ENCODE measurements at places on chromosomes 16 and 17.
A peak's percentile ranks its signal among the peaks of the same experiment; 100 is the strongest.

GRCh38 chr17:72381597-72382397 lies 261.0 kb downstream of the SOX9 start:
- DNase-seq = no peak

DNA sequence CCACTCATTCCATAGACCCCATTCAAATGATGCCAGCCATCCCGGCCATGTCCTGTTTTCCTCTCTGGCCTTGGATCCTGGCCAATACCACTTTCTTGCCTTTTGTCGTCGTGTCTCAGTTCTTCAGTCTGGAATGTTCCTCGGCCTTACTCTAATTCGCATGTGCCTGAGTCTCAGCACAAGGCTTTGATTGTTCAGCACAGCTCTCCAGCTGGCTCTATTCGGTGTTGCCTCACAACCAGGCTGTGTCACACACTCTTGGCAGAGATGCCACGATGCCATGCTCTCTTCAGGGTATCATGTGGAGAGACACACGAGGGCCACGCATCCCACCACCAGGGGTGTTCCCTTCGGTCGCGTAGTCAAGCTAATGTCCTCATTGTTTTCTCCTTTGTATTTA lies 1.8 kb upstream of the VPS4A start:
- DNase-seq = no peak

DNA sequence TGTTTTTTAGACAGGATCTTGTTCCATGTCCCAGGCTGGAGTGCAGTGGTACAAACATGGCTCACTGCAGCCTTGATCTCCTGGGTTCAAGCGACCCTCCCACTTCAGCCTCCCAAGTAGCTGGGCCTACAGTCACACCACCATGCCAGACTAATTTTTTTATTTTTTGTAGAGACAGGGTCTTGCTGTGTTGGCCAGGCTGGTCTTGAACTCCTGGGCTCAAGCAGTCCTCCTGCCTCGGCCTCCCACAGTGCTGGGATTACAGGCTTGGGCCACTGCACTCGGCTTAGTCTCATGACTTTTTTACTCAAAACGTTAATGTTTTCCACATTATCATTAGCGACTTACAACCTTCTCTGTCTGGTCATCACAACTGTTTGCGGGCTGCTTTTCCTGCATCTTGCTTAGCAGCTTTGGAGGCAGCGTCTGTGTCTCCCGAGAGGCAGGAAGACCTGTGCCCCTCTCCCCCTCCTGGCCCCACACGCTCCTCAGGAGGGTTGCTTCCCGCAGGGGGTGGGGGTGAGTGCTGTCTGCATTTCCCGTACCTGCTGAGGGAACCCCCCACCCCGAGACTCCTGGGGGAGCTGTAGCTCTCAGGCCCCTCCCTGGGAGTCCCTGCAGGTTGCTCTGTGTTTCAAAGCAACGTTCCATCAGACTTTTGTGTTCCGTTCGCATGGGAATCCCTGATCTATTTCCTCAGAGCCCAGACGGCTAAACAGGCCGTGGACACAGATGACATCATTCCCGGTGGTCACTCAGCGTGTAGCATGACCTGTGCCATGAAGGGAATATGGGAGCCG lies 52.6 kb downstream of the PGS1 start:
- DNase-seq = peak; percentile 79

DNA sequence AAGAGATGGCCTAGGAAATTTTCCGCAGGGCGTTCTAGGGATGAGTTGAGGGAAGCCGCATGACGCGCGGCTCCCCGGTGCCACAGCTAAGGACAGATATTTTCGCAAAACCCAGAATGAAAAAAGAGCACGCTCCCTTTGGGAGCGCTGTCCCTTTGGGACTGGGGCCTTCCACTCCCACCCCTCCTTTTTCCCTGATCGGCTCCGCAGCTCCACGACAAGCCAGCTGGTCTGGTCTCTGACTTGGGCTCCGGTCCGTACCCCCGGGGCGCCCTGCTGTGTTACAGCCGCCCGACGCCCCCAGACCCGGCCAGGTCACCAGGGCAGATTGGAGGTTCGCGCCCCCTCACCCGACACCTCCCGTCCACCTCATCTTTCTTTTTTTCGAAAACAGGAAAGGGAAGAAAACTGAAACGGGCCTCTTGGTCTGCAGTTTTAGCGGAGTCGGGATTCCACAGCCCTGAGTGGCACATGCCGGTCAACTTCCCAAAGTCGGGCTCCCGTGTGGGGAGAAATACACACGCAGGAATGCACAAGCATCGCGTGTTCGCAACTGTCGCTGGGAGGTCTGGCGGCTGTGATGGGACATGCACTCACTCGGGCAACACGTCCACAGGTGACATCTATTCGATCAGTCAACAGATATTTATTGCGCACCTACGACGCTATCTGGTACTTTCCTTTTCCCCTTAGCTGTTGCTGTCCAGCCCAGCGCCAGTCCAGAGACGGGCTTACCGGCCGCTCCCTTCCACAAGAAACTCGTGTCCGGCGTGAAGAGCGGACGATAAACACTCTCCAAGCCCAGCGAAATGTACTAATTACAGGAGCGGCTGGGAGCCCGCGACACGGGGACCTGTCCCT lies 3.9 kb upstream of the SOX9 start:
- DNase-seq = peak; percentile 48

- no peak for DNase-seq
Observed at GRCh38 chr17:82633343-82633742, 14.9 kb downstream of the WDR45B start.

DNA sequence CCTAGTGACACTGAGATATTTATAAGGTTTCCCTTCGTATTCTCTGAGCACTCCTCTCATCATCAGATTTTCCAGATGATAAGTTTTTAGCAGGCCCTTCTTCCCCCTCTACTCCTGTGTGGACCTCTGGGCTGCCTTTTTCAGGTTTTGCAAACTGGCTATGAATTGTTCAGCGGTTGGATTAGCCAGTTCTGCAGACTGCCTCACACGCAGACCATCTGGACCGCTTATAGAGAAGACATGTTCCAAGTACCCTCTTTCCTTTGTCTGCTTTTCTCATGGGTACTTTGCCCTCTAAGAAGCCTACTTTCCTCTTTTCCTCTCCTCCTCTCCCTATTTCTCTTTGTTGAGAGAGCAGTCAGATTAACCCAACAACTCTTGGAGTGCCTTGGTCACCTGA lies 111.6 kb downstream of the GRIN2A start:
- DNase-seq = no peak

All from choroid plexus epithelial cell (primary cell).